Activated CD8-positive, alpha-beta memory T cell treated with anti-CD3 and anti-CD28 coated beads for 48 hours (primary cell): ENCODE measurements at places on chromosomes 12 and 14.

DNA sequence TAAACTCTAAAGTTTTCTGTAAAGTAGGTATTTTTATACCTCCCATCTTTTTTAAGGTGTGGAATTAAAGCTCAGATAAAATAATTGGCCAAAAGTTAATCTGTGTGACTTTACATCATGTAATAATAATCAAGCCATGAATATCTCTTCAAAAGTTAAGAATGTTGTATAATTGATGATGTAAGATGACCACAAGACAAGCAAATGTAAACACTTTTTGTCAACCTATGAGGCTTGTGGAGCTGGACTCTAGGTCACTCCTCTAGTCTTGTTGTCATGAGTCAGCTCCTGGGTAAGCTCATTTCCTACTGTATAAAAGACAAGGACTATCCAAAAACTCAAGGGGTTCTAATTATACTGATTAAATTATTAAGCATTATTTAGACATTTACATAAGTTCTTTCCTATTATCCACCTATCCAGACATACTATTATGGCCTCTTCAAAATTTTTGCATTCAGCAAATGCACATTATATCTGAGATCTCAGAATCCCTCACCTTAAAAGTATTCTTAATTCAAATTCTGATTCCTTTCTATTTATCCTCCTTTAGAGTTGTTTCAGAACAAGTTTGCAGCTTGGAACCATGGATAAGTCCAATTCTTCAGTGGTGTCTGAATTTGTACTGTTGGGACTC, at the start of gene OR4K5:
TSS of gene OR4K5 (plus strand) at position 587 of the 637 bp plus-strand sequence. CDS start at position 587, 0 bp downstream.
- no peak for DNase-seq

DNA sequence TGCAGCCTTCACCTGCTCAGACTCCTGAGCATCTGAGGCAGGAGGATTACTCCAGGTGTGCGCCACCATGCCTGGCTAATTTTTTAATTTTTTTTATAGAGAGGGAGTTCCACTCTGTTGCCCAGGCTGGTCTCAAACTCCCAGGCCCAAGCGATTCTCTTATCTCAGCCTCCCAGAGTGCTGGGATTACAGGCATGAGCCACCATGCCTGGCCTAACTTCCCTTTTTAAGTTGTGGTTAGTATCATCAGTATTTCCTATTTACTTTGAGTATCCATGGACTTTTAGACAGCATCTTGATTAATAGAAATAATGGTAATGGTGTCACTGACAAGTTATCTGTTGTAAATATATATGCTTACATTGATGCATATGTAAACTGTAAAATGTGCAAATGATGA, 116.9 kb downstream of the FGD4 start:
- no peak for DNase-seq

DNA sequence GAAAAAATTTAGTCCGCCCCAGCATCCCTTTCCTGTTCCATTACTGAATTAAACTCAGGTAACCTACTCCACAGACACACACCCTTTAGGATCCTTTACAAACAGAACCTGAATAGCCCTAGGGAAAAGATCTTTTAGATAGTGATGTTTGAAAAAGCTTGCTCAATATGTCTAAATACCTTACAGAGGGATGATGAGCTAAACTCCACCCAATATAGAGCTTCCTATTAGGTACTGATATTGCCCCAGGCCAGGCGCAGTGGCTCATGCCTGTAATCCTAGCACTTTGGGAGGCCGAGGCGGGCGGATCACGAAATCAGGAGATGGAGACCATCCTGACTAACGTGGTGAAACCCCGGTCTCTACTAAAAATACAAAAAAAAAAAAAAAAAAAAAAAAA, 50.1 kb downstream of the FERMT2 start:
- no peak for DNase-seq

- no peak for DNase-seq
These were observed 31.1 kb downstream of the NUDT4 start for GRCh38 chr12:93408813-93409212.

DNA sequence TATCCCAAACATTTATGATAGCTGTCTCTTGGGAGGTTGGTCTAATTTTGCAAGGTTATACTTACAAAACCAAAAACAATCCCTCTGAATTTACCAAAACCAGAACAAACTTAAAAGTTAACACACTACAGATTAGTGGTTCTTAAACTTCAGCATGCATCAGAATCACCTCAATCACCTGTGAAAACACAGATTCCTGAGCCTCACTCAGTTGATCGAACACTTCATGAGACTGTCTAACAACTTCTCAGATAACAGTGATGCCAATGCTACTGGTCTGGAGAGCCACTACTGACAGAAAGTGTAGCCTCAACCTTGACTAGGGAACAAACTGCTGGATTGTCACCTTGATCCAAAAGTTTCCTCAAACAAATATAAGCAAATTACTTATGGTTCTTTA, 44.2 kb downstream of the ATP2B1 start:
- DNase-seq: no peak

DNA sequence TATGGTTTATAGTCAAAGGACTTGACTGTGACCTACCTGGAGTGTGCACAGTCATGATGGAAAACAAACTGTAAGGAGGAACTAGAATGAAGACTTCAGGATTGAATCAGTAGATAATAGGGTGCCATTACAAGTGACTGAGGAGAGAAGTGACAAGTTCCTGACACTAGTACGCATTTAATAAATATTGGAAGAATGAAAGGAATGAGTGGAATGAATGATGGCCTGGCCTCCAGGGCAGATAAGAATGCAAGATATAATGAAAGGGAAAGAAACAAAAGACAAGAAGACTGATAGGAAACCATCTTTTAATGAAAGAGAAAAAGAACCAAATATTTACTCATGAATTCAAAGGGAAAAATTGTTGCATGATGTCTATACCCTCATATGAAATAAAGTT, 44.7 kb upstream of the NEDD1 start:
- no peak for DNase-seq

- DNase-seq: no peak
These were observed 72.8 kb downstream of the SLCO1B3 start for GRCh38 chr12:20883288-20883687.

DNA sequence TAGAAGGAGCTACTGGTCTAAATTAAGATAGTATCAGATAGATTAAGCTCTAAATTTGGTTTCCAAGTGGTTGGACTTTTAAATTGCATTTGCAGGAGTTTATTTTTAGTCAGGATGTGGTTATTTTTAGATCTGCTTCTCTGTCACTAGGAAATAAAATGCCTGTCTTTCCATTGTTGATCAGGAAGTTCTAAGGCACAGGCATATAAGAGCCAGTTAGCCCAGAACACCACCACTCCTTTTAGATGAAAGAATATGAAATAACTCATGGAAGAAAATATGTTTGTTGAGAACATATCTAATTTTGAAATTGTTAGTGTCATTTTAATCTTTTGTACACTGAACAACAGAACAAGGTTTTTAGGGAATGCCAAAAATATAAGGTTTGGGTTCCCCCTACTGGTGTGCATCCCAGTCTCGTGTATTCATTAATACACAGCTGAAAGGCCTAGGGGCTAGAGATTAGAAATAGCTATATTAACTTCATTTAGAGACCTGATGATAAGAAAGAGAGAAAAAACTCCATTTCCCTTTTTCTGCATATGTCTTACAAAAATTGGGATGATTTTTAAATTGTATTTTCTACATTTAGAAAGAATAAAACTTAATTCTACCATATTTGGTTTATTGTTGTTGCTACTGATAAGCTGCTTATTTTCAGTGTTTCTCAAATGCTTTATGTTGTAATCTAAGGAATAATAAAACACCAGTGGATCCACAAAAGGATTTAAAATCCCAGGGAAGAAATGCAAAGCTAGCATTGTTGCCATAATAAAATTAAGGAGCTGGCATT, 67.2 kb downstream of the RIC8B start:
- DNase-seq: no peak

DNA sequence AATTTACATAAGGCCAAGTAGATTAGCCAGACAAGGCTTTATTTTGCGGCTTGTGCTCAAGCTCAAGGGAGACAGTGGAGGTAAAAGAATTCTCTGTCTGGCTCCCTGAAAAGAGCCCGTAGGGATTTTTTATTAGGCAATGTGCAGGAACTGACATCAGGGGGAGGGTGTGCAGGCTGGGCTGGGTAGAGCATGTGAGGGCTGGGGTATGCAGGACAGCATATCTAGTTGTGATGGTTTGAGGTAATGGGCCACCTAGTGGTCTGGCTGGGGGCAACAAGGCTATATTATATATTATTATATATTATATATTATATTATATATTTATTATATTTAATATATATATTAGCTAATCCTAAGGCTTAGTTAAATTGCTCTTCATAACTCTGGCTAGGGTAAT, 102.1 kb downstream of the TMEM117 start:
- no peak for DNase-seq

- no peak for DNase-seq
These were observed 278.9 kb upstream of the CRY1 start for GRCh38 chr12:107372229-107372658.

- DNase-seq: no peak
These were observed 676 bp downstream of the SERPINA3 start for GRCh38 chr14:94612580-94613554.

DNA sequence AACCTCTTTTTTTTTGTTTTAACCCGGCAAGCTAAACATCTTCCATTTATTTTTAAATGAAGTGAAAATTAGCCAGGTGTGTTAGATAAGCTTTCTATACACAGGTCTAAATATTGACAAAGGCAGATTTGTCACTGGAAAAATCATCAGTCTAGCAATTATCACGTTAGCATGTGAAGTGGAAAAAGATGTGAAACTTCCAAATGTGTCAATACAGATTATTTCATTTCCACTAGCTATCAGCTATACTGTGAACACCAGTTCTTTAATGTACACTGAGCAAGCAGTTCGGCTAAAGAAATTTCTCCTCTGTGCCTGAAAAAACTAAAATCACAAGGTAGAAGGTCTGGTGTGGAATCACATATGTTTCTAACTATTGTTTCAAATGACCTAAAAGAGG, 96.6 kb upstream of the G2E3 start:
- no peak for DNase-seq

- no peak for DNase-seq
These were observed 25.8 kb downstream of the GPR135 start for GRCh38 chr14:59439256-59439965.

DNA sequence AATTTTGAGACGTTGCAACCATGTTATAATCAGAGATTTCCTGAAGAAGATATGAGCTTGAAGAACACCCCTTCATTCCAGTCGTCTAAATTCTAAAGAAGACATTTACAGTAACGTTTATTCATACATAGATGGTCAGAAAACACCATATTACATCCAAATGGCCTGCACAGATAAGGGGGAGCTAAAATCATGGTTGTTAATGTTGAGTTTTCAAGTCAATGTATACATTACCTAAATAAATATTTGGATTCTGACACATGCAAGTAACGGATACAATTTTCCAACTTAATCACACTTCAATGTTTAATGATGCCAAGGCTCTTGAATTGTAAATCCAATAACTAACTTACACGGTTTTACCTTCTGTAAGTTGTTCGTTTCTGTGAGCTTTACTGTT, 318.4 kb downstream of the SLC6A15 start:
- no peak for DNase-seq

DNA sequence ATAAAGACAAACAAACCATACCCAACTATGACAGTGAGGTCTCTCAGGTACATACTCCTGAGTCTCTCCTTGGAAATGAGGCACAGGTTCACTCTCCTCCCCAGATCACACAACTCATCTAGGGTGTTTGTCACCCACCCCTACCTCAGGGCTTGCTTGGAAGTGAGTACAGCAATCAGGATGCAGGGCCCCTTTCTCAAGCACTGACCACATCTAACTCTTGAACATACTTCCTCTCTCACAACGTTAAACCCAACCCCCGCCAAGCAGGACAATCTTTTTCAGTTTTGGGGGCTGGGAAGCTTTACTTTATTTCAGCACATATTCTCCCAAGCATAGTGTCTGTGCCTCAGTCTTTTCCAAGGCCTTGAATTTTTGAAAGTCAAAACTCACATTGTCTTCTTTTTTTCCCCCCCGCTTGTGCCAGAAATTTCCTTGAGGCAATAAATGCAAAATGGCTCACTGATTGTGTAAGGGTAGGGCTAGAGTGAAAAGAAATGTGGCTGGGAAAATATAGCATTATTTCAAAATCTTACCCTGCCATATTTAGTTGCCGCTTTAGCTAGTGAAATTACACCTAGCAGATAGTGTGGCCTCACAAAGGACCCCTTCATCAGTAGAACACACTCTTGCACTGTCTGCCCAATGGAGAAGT, 2.4 kb upstream of the GPR65 start:
- no peak for DNase-seq

DNA sequence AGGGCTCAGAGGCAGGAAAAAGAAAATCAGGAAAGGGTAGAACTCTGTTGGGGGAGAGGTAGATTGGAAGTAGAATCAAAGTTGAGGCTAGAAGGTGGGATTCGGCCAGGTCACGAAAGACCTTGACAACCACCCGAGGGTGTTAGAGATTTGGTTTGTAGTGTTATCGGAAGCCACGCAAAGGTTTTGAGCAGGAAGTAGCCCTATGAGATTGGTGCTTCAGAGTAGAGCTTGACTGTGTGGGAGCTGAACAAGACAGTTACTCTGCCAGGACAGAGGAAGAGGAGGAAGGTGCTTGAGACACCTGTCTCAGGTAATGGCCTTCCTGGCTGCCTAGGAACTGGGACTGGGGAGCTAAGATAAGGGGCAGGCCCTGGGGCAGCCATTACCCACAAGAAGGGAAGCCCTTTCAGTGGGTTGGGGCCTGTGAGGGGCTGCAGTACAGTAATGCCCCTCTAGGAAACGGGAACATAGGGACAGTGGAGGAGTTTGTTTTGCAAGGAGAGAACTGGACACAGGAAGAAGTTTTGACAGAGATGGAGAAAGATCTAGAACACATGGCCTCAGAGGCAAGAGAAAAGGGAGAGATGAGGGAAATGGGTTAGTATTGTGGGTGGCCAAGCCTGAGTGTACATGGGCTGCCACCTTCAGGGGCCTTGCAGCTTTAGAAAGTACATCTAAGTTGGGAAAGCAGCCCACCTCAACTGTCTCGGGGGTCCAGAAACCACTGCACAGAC, 73.5 kb downstream of the RIN3 start:
- DNase-seq: no peak

DNA sequence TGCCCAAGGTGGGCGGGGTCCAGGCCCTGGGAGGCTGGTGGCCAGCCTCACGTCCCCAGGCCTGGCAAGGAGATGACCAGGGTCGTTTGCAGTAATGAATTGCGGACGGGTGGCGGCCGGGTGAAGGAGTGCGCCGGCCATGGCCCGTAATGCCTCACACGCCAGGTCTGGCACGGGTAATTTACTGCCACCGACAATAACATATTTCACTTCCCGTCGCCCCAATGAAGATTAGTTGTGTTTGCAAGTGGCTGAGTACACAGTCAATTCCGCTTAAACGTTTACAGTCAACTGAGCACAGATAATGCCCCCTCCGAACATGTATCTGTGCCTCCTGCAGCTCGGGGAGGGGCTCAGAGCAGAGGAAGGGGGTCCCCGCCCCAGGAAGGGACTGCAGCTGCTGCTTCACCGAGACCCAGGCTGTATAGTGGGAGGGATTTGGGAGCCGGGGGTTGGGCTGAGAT, 48.3 kb downstream of the MVK start:
- no peak for DNase-seq

DNA sequence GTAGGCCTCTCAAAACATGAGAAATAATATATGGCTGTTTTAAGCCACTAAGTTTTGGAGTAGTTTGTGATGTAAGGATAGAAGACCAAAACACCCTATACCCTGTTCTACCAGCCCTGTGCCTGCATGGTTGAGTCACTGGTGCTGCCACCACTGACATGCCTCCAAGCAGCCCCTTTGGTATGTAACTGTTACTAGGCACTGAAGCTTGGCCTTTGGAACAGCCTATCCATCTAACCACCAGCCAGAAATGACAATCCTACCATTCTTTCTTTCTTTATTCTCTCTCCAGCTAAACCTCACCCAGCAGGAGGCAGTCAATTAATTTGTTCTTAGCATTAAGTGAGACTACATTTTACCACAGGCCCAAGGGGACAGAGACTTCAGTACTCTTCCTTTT, 240.3 kb downstream of the MSRB3 start:
- DNase-seq: no peak

- no peak for DNase-seq
These were observed 693 bp upstream of the RIMKLB start for GRCh38 chr12:8697120-8697475.
